Fibroblast of the conjunctiva (primary cell): ENCODE measurements at places on chromosomes 5 and 9.

DNA sequence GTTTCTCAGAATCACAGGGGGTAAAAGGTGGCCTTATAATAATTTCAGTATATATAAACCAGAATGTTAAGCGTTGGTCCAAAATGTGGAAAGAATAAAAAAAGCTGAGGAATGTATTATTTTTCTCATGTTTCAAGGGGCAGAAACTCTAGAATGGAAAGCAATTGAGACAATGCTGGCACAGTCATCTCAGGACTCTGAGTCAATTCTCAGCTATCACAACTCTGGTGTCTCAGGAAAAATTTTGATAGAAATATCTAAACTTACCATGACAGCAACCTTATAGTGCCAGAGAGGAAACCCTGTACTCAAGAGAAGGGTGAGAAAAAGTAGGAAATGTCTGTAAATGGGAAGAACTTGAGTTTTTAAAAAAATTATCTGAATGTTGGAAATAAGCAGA is 1189.4 kb upstream of the NUDT12 start:
- DNase-seq = no peak

GRCh38 chr9:2657427-2657826 is 35.8 kb downstream of the VLDLR start:
- DNase-seq = no peak

- DNase-seq = no peak
These were observed 16.4 kb downstream of the JADE2 start for GRCh38 chr5:134541736-134542376.

- DNase-seq = peak; percentile 42
These were observed 199.6 kb upstream of the DAB2 start for GRCh38 chr5:39624268-39624886.

DNA sequence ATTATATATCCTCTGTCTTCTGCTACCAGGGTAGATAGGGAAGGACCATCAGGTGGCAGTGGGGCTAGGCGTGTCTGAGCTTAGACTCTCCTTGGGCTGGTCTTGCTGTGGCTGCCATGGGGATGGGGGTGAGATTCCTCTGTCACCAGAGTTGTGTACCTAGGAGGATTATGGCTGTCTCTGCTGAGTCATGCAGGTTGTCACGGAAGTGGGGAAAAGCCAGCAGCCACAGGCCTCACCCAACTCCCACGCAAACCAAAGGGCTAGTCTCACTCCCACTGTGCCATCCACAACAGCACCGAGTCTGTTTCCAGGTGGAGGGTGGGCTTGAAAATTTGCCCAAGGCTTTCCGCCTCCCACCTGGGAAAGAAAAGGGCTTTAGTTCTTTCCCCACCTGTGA is 476.1 kb downstream of the CYLC2 start:
- no peak for DNase-seq

- DNase-seq = no peak
These were observed 141.5 kb upstream of the FSTL4 start for GRCh38 chr5:133753856-133754255.

DNA sequence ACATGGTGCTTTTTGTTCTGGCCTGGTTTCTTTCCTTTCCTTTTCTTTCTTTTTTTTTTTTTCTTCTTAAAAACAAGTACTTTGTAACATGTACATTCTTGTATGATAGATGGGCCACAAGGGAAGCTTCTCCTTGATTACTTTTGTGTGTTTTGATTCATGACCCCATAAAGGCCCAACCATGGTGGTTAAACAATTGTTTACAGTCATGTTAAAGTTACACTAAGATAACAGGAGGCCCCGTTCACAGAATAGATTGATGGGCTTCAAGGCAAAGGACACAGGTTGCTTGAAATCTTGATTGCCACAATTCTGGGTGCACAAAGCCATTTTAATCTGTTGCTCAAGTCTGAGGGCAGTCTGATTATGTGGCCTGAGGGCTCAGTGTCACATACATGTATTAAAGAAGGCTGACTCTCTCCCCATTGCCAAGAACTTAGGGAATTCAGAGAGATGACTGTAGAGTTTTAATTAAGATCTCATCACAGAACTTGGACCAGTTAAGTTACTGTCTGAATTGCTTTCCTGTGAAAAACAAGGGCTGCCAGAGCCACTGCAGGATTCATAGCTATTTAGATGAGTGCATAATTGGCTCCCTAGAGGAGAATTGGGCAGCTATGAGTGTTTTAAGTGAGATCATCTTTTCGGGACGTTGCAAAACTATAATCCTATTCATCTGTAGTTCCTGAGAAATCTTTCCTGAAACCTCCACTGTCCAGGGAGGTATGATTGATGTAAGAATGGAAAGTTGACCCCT is 163.4 kb downstream of the TLE4 start:
- no peak for DNase-seq
